ENCODE measurements at places on chromosomes 1 and 21.

DNA sequence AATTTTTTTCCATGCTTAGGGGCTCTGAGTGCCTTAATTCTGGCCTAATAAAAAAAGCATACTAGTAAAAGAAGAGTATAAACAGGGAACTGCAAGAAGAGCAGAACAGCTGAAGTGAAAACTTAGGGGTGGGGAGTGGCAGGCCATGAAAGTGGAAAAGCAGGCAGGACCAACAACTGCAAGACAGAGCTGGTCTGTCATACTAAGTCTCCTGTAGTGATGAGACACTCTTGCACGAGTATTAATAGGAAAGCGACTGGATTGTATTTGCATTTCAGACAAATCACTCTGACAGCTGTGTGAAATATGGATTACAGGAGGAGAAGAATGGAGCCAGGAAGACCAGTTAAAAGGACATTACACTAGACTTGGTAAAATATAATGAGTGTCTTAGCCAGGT, 449.9 kb downstream of the NUF2 start:
- DNase-seq = no peak

DNA sequence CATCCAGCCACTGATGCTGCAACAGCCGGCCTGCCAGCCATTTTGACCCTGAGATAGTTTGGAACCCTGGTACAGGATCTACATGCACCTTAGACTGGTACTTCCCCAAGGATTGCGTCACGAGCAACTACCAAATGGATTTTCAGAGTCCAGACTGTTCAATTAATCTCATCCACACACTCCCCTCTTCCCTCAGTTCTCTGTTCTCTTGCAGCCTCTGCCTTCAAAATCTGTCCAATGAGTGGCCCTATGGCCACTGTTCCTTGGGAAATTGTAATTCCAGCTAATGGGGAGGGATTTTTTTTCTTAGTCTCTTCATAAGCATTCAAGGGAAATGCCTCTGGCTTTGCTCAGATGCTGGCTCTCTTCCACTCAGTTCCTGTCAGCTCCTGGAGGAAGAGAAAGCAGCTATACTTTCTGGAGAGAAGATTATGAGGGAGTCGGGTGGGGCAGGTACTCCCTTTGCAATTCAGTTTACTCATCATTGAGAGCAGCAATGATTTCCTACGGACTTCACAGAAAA, 19.8 kb upstream of the UAP1 start:
- no peak for DNase-seq

DNA sequence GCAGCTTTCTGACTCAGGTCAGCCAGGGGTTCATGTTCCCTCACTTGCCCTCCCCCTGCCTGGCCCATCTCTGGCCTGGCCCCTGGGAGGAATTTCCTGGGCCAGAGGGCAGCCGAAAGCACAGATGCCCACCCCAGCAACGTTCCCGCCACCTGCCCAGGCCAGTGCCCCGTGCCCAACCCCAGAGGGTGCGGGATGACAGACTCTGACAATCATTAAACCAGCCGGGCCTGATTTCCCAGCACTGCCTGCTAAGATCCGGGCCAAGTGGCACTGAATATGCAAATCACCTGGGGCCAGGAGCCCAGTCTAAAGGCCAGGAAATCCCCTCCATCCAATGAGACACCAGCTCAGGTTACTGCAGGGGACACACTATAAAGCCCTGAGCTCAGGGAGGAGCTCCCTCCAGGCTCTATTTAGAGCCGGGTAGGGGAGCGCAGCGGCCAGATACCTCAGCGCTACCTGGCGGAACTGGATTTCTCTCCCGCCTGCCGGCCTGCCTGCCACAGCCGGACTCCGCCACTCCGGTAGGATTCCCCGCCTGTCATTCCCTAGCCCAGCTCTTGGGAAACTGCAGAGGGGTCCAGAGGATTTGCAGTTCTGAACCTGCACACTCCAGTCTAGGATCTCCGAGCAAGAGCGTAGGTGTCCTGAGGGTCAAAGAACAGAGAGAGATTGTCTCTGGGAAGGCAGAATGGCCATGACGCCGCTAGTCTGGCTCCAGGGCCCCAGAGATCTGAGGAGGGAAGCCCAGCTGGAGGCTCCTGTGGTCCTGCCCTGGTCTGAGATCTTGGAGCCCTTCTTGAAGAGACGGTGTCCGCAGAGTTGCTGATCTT, at the start of gene ELF3:
Gene ELF3, plus strand, starts transcription at position 408 of the 836 bp plus-strand sequence. CDS start 550 bp downstream, outside the sequence.
- peak; percentile 97 for DNase-seq

DNA sequence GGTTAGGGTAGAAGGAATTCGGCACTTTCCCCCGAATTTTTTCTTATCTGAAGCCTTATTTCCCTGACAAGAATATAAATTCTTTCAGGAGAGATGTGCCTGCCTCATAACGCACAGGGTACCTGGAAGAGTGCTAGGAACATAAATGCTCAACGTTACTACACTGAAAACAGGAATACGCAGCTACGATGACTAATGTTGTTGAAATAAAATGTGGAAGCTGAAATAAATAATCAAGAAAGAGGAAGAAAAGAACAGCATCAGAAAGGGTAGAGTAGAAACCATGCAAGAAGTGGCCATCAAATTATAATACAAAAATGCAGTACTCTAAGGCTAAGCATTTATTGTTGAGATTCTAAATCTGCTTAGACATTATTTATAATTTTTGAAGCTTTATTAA, 33.9 kb downstream of the SLC66A1 start:
- no peak for DNase-seq

- no peak for DNase-seq
These were observed 106.7 kb downstream of the LEPR start for GRCh38 chr1:65527190-65527589.

- no peak for DNase-seq
These were observed 456 bp downstream of the TOMM40L start for GRCh38 chr1:161226320-161226711.

- DNase-seq = no peak
These were observed 266.3 kb downstream of the RHOU start for GRCh38 chr1:229001467-229002011.
